T follicular helper cell (primary cell): ENCODE measurements at places on chromosomes 11 and 22.
A peak's percentile ranks its signal among the peaks of the same experiment; 100 is the strongest.

DNA sequence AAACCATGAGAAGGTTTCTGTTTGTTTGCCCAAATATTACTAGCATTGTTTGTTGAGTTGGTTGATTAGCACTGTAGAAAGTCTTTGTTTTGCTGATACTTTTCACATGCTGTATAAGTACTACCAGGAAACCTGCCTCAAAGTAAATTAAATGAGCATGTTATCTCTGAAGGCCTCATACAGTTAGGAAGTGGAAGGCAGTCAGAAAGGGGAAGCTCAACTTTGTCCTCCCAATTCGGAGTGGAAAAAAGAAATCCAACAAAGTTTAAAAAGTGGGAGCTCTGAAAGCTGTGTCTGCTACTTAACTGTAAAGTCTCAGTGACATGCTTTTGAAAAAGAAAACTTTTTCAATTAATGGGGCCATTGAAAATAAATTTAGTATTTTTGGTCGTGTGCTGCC, 188.3 kb upstream of the BLID start:
- DNase-seq, result no peak

- DNase-seq, result peak; percentile 59
These were observed 1.3 kb upstream of the HDAC10 start for GRCh38 chr22:50252082-50253045.

GRCh38 chr11:32960553-32961164, 55.0 kb upstream of the DEPDC7 start:
- DNase-seq, result no peak

- DNase-seq, result no peak
These were observed 15.9 kb downstream of the ARFGAP2 start for GRCh38 chr11:47160753-47161133.

- no peak for DNase-seq
These were observed 49.2 kb downstream of the KREMEN1 start for GRCh38 chr22:29122041-29122440.

DNA sequence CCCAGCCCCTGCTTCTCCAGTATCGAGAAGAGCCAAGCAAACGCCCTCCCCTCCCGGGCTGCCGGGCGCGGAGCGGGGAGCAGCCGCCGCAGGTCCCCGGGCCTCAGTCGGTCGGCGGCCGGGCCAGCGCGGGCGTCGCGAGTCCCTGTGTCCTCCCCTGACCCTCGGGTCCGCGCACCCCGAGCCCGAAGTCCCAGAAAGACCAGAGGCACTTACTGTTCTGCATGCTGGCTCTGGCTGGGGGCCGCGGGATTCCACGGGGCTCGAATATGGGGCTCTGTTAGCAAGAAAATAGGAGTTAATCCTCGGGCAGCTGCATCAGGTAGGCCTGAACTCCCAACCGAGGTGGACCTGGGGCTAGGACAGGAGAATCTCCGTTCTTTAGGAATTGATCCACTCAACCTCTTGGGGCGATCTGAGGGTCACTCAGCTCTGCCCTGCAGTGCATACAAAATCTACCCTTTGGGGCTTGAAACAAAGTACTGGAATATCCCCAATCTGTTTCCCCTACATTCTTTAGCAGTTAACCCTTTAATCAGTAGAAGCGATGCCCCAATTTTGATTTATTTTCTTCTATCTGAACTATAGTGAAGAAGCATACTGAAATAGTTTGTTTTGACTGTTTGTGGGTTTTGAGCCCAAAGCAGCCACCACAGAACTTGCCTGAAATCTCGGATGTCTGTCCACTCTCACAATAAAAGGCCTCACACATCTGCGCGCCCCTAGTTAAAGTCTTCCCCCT, 4.8 kb downstream of the PAX6 start:
- DNase-seq, result no peak

DNA sequence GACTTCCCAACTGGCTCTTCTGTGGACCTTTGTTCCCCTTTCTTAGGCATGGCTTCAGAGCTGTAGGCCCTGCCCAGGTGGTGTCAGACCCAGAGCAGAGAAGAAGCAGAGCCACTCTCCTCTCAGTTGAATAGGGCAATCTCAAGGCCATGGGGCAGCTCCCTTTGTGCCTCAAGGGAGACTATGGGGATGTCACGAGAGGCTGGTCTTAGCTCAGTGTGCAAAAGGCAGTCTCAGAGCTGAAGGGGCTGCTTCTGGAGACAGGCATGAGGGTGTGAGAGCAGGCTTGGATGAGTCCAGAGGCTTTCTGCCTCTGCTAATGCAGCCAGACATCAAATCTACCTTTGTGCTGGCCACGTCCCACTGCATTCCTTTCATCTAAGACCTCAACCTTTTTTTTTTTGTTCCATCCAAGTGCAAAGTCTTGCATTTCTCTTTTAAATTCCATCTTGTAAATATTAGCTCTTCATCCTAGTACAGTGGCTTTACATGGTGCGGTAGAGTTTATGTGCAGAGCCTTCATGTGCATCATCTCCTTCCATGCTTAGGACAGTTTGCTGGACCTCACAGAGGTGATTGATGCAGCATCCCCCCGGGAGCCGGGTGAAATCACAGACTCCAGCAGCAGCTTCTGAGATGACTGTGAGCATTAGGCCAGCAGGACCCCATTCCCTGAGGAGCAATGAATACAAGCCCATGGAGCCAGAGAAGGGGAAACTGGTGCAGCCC, 34.2 kb upstream of the FCHSD2 start:
- DNase-seq, result no peak

- no peak for DNase-seq
These were observed 101.9 kb downstream of the IGLL1 start for GRCh38 chr22:23478175-23478574.

DNA sequence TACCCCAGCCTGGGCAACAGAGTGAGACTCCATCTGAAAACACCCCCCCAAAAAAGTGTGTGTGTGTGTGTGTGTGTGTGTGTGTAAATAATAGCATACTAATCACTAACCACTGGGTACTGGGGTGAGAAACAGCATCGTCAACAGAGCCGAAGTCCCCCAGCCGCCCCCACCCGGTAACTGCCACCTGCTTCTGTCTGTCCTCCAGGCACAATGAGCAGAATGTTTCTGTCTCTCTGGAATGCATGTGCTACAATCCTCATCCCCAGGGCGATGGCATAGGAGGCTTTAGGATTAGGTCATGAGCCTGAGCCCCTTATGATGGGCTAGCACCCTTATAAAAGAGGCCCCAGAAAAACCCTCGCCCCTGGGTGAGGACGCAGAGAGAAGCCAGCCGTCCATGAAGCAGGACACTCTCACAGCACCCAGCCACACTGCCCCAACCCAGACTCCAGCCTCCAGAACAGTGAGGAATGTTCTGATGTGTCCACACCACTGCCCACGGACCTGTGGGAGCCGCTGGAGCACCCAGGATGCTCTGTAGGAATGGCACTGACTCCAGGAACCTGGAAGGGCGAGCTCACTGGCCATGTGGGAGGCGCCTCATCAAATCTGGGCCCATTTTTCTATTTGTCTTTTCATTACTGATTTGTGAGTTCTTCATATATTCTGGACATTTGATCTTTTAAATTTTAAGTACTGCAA, 9.9 kb downstream of the TTLL8 start:
- DNase-seq, result no peak

DNA sequence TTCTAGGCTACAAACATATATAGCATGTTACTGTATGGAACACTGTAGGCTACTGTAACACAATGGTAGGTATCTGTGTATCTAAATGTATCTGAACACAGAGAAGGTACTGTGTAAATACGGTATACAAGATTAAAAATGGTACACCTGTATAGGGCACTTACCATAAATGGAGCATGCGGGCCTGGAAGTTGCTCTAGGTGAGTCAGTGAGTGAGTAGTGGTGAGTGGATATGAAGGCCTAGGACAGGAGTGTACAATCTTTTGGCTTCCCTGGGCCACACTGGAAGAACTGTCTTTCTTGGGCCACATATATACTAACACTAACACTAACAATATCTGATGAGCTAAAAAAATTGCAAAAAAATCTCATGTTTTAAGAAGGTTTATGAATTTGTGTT, 21.4 kb downstream of the RNF141 start:
- no peak for DNase-seq

DNA sequence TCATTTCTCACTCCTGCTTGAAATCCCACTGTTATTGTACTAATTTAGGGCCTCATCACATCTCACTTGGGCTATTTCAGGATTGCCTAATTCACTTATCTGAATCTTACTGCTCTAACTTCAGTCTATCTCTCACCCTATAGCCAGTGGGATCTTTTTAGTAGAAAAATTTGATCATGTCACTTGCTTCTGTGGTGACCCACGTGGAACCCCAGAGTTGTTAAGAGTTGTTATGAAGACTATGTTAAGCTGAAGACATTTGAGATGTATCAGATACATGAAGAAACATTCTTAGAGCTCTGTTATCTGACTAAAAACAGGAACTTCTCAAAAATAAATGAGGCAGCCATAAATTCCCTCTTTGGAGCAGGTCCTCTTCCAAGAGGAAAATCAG, 1375.6 kb upstream of the TENM4 start:
- no peak for DNase-seq

- no peak for DNase-seq
These were observed 1.1 kb upstream of the DENND5A start for GRCh38 chr11:9266132-9266736.

- DNase-seq, result no peak
These were observed 32.5 kb upstream of the LARGE1 start for GRCh38 chr22:33952776-33953175.

GRCh38 chr11:19953909-19954308, 206.4 kb downstream of the DBX1 start:
- DNase-seq, result no peak

- no peak for DNase-seq
These were observed 175.4 kb downstream of the CWF19L2 start for GRCh38 chr11:107282195-107282594.

DNA sequence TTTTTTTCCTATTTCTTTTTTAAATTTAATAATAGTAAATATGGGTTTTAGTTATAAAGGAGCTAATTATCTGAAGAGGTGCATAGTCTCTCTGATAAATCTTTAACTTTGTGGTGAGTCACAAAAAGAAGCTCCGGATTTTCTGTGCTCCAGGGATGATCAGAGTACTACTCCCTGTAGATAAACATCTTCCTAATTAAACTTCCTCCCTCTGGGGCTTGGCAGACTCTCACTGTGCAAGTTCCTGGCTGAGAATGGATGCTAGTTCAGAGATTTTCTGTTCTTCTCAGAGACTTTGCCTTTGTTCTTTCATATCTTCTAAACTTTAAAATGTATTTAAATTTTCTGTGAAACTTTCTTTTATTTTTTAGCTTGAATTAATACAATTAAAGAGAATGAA, at the start of gene OR10G7:
Gene OR10G7, minus strand, starts transcription at position 72 of the 400 bp plus-strand sequence. CDS start 2,324 bp downstream, outside the sequence.
- DNase-seq, result no peak

- DNase-seq, result no peak
These were observed 10.0 kb downstream of the DIXDC1 start for GRCh38 chr11:111947143-111947542.

DNA sequence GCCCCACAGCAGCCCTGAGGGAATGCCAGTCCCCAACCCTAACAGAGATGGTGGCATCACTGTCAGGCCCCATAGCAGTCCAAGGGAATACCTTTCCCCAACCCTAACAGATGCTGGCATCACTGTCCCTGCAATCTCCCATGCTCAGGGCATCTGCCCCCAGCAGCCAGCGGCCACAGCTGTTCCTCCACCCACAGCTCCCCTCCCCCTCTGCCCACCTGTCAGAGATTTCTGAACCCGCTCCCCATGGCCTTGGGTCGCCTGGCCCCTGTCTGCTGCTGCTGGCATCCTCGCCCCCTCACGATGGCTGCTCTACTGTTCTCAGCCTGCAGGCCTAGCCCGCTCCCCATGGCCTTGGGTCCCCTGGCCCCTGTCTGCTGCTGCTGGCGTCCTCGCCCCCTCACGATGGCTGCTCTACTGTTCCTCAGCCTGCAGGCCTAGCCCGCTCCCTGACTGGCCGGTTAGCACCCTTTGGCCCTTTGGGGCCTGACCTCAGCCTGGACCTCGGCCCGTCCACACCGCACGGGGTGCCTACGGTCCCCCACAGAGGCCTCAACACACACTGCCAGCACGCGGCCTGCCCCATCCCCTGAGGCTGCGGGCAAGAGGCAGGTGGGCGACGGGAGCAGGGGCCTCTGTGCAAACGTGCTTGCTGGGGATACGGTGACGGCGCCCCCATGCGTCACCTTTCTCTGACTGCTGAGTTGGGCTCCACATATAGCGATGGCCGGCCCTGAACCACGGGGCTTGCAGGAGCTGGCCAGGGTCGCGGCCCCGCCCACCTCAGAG, 20.7 kb downstream of the CHID1 start:
- no peak for DNase-seq

DNA sequence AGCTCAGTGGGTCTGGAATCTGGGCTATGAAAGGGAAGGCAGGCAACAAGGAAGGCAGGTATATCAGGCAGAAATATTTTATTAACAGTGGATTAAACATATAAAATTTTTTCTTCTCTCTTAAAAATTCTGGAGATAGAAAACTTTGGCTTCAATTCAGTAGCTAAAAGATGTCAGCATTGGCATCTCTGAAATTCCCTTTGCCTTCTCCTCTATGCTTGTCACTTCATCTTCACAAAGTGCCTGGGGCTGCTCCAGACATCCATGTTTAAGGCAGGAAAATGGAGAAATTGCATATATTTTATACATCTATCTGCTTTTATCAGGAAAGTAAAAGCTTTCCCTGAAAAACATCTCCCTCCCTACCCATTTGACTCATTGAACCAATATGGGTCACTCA, 894.1 kb upstream of the API5 start:
- no peak for DNase-seq

DNA sequence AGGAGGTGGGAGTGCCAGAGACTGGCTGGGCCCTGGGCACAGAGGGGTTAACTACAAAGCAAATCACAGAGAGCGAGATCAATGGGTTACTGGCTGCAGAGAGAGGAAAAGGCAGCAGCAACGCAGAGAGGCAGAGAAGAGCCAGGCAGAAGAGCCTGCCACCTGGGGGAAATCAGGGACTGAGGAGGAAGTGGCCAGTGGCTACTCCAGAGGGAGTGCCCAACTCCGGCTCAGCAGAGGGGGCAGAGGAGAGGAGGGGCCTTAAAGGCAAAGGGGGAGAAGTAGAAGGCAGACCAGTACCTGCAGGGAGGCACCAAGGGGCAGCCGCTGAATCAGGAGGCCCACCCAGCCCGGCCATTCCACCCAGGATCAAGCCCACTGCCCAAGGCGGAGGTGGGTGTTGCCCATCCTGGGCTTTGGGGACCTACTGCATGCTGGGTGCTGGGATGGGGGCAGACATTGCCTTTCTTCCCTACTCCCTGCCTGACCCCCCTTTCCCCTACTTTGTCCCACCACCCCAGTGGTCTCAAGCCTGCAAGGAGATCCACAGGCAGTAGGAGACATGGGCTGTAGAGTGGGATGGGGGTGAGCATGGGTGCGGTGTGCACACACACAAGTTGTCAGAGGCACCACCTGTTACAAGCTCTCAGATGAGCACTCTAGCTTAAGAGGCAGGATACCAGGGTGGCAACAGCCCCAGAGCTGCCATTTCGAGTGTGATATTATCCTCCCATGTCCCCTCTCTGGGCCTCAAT, 926 bp upstream of the GALR3 start:
- no peak for DNase-seq
